Stimulated activated CD8-positive, alpha-beta memory T cell treated with anti-CD3 and anti-CD28 coated beads, Interleukin-12 subunit alpha, Interleukin-12 subunit beta, amount 100 ng/mL, for 1 hour (primary cell): ENCODE measurements at places on chromosomes 4 and X.

DNA sequence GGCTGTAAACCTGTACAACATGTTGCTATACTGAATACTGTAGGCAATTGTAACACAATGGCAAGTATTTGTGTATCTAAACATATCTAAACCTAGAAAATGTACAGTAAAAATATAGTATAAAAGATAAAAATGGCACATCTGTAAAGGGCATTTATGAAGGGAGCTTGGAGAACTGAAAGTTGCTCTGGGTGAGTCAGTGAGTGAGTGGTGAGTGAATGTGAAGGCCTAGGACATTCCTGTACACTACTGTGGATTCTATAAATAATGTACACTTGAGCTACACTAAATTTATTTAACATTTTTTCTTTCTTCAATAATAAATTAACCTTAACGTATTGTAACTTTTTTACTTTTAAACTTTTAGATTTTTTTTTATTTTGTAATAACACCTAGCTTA lies 5.0 kb upstream of the SHROOM4 start:
- DNase-seq, result no peak

DNA sequence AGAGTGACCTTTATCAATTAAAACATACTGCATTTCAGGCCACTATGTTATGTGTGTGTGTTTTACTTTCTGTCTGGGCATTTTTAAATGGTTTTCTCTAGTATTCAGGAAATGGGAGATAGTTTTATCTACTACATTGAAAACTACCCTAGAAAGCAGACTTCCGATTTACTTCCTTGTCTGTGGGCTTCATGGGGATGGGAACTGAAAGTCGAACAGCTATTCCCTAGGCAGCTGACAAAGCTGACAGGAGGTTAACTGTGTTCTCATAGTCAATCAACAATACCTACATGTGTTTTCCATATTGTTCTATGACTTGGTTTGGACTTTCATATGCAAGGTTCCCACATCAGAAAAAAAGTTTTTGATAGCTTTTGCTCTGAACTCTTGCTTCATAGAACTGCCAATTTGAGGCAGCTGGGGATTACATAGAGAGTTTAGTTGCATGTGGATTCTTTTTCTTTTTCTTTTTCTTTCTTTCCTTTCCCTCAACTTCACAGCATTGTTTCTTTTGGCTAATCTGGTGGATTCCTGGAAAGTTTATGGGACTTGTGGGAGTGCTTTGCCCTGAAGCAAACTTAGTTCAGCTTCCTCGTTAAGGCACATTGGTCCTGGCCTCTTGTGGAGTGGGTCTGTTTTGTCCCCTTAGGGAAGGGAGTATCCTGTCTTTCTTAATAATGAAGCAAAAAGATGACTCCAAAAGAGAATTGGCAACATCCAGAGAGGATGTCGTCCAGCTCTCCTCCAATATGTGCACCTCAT lies 327.1 kb upstream of the GIMD1 start:
- no peak for DNase-seq

DNA sequence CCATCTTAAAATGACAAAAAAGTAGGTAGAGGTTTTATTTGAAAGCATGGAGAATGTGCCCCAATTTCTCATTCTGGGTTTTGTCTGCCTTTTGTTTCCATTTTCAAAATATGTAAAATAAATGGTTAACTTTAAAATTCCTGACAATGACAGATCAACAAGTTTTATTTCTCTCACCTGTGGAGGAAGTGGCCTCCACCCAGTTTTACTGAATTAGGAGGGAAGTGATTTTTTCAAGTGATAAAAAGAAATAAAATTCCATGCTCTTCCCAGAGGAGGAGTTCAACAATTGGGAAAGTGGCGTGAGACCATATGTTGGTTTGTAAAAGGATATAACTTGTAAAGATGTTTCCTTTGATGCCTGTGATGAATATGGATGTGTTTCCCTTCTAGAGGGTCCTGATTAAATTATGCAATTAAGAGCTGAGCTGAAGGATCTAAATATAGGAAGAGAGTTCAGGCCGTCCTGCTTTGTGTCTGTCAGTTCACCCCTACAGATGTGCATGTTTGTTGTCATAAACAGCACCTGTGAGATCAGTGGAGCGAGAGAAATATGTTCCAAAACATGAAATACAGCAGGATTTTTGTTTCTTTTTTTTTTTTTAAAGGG lies 19.5 kb downstream of the SMAD1 start:
- no peak for DNase-seq

GRCh38 chr4:183330841-183331240 lies 8.6 kb upstream of the CLDN24 start:
- DNase-seq, result no peak

- no peak for DNase-seq
These were observed 730.3 kb downstream of the TRIML1 start for GRCh38 chr4:188869581-188869980.

GRCh38 chr4:118276580-118276979 lies 76.2 kb downstream of the PRSS12 start:
- DNase-seq, result no peak

DNA sequence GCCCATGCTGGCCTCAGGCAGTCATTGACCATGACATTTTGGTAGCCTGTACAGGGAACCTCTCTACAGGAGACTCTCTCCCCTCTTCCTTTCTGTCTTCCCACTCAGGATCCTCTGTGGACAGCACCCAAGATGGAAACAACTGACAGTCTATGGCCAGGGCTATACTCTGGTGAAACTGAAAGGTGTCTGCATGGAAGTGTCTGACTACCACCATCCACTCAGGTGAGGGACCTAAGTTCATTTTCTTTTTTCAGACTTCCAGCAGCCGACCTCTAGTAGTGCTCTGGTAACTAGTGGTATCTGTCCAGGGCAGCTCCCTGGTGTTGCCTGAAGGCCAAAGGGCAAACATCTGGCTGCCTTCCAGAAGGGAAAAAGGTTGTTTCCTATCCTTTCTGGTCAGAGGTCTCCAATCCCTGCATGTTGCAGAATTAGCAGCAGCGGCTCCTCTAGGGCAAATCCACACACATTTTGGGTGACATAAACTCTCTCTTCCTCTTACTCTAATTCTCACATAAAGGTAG lies 804.5 kb downstream of the C4orf33 start:
- no peak for DNase-seq

DNA sequence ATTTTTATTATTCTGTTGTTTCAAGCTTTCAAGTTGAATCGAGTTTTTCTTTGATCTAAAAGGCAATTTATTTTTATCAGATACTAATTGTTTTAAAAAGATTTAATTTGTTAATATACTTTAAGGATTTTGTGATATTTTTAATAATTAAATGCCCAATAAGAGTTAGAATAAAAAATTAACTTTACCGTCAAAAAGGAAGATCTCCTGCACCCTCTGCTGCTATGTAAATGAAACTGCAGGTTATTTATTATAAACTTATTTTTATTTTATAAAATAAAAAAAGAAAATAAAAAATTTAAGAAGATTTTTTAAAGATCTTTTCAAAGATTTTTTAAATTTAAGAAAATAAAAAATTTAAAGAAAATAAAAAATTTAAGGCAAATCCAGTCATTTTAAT lies 166.1 kb downstream of the CCSER1 start:
- DNase-seq, result no peak

- no peak for DNase-seq
These were observed 122.5 kb downstream of the NFKB1 start for GRCh38 chr4:102623622-102624021.

GRCh38 chrX:153525451-153525850 lies 8.0 kb downstream of the ATP2B3 start:
- no peak for DNase-seq

- DNase-seq, result no peak
These were observed 634.4 kb upstream of the AADAT start for GRCh38 chr4:170724191-170724590.

GRCh38 chrX:21374994-21375707 lies 933 bp downstream of the CNKSR2 start:
- no peak for DNase-seq

DNA sequence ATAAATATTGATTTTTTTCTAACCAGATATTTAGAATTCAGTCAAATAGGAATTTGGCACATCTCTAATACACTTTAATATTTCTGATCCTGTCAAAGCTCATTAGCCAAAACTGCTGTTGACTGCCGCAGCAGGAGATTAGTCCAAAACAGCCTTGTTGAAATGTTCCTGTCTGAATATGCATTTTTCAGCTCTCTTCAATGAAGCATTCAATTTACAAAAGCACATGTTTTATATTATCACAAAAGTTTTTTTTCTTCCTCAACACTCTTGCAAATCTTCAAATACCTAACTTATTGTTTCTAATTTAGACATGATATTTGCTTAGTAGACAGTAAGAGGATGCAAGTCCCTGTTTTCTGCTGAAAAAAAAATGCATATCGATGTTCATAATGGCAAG lies 140.9 kb downstream of the SPATA18 start:
- DNase-seq, result no peak

- DNase-seq, result no peak
These were observed 300.1 kb downstream of the OPHN1 start for GRCh38 chrX:68133181-68133580.

GRCh38 chr4:48162162-48162561 lies 28.1 kb upstream of the TXK start:
- DNase-seq, result no peak

- DNase-seq, result no peak
These were observed at the start of gene GDPD2 for GRCh38 chrX:70422851-70423341. Gene GDPD2, plus strand, starts transcription at chrX:70423314. Its CDS starts 1,671 bp downstream, at chrX:70424985.

GRCh38 chr4:17562157-17562556 lies 14.8 kb upstream of the LAP3 start:
- DNase-seq, result no peak

GRCh38 chr4:174154215-174154854 lies 129.1 kb downstream of the FBXO8 start:
- DNase-seq, result no peak

DNA sequence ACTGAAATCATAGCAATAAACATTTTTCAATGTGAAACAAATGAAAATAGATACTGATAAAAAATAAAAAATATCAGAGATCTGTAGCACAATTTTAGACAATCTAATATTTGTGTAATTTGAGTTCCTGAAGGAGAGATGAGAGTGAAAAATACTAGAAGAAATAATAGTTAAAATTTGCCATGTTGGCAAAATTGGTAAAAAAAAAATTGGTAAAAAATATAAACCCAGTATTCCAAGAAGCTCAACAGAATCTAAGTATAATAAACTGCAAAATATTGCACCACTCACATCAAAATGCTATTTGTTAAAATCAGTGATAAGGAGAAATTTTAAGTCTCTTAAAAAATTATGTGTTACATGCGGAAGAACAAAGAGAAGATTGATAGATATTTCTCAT lies 1680.7 kb downstream of the PCDH7 start:
- no peak for DNase-seq

GRCh38 chr4:166518776-166519175 lies 645.7 kb downstream of the TLL1 start:
- DNase-seq, result no peak

- no peak for DNase-seq
These were observed 13.6 kb downstream of the OTC start for GRCh38 chrX:38365954-38366353.

DNA sequence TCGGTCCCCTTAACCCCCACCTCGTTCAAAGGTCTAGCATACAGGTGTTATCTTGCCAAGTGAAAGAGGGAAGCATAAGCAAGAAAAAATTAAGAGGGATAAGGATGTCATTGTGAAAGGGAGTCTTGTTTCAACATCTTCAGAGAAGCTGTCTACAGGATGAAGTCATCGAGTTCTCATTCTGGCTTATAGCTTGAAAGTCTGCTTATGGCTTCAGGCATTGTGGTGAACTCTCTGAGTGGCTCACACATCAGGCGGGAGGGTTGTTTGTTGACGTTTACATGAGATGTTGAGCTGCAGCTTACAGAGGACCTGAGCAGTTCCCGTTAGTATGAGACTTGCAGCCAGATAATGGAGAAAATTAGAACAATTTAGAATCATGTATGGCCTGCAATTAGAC lies 16.6 kb downstream of the MAGEA9B start:
- DNase-seq, result no peak

- no peak for DNase-seq
These were observed 195.4 kb upstream of the MAMLD1 start for GRCh38 chrX:150167482-150168324.

DNA sequence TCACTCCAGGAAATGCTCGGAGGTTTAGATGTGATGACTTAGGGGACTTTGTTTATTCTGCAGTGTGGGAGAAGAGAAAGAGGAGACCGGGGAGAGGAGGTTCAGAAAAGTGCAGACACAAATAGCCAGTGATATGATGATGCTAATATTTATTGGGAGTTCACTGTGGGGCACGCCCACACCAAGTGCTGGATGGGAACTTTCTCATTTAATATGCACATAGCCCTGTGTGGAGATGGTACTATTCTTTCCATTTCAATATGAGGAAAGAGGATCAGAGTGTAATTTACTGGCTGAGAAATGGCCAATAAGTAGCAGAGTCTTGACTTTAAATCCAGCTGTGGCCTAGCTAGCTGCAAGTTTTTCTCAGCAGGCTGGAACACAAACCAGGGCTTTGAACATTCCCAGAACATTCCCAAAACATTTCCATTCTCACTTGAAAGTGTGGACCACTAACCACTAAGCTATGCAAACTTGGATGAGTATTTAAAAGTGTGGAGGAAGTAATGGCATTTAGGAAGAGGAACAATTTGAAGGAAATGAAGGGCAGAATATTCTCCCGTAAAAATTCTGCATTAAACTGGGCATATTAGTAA lies 231.7 kb downstream of the HS3ST1 start:
- DNase-seq, result no peak

- no peak for DNase-seq
These were observed 391.5 kb downstream of the SPOCK3 start for GRCh38 chr4:166842795-166843261.

GRCh38 chrX:10952619-10953018 lies 158.5 kb upstream of the HCCS start:
- no peak for DNase-seq

DNA sequence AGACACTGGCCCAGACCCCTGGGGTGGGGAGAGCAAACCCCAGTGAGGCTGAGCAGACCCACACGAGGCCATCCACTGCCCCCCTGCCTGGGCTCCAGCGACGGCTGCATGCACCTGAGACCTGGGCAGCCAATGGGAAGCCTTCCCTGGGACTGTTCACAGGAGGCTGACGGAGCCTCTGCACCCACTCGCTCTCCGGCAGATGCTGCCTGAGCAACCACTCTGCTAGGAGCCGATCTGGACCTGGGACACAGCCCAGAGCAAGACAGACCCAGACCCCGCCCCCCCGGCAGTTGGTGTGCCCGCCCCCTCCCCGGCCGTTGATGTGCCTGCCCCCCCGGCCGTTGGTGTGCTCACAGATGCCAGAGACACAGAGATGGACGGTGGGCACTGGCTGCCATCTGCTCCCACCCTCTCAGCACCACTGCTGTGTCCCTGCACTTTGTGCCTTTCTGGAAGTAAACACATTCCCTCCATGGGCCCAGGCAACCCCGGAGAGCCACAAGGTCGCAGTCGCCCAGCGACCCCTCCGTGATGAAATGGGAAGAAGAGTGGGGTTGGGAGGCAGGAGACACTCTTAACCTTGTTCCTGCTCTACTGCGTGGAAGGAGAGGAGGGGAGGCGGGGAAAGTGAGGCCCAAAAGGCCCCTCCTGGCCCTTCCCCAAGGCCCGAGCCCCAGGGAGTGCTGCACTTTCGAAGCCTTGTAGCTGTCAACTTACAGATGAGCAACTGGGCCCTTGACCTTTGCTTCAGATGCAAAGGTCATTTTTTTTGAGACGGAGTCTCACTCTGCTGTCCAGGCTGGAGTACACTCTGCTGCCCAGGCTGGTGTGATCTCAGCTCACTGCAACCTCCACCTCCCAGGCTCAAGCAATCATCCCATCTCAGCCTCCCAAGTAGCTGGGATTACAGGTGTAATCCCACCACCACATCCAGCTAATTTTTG lies 62.0 kb downstream of the ZFYVE28 start:
- no peak for DNase-seq

- DNase-seq, result no peak
These were observed 853.2 kb upstream of the INTU start for GRCh38 chr4:126779436-126780166.

GRCh38 chr4:177228599-177228998 lies 81.1 kb upstream of the NEIL3 start:
- DNase-seq, result no peak

- no peak for DNase-seq
These were observed 651.3 kb downstream of the TECRL start for GRCh38 chr4:63757929-63758328.
